Fibroblast of lung (primary cell): ENCODE measurements at places on chromosomes 7 and 10. TPM values are rescaled to one million over a fixed set of nuclear protein-coding genes. Genes with fewer than 3 reads are reported as not detected.

Gene CCDC71L
- 36.7 and 39.1 TPM in 2 replicates for total RNA-seq

Gene LMBR1
- total RNA-seq: 35.4 and 41.6 TPM in 2 replicates

Gene VPS41
- total RNA-seq: 66.7 and 91.9 TPM in 2 replicates

Gene ASIC3
- total RNA-seq: under 0.01 and 0.17 TPM in 2 replicates

Gene STK31
- total RNA-seq: under 0.01 and 0.17 TPM in 2 replicates

Gene HPS1
- total RNA-seq: 28.8 and 44.6 TPM in 2 replicates

Gene LIPF
- not detected in 2 replicates for total RNA-seq

Gene PRXL2A
- total RNA-seq: 13.9 and 19.2 TPM in 2 replicates

Gene HOXA10
- under 0.01 and 0.17 TPM in 2 replicates for total RNA-seq

Gene DENND11
- 6.1 and 6.9 TPM in 2 replicates for total RNA-seq

Gene CCL24
- total RNA-seq: not detected in 2 replicates

Gene ARMC3
- total RNA-seq: not detected in 2 replicates

Gene VCL
- 129 and 161 TPM in 2 replicates for total RNA-seq

Gene SLC18A3
- not detected in 2 replicates for total RNA-seq

Gene TMEM236
- total RNA-seq: under 0.01 and 0.17 TPM in 2 replicates

Gene DYDC2
- total RNA-seq: not detected in 2 replicates

Gene FGFBP3
- 0.26 and 0.50 TPM in 2 replicates for total RNA-seq

Gene UNCX
- not detected in 2 replicates for total RNA-seq

Gene BMPR1A
- total RNA-seq: 53.7 and 61.8 TPM in 2 replicates
